ENCODE measurements at places on chromosomes 6 and 20.
A peak's percentile ranks its signal among the peaks of the same experiment; 100 is the strongest.

DNA sequence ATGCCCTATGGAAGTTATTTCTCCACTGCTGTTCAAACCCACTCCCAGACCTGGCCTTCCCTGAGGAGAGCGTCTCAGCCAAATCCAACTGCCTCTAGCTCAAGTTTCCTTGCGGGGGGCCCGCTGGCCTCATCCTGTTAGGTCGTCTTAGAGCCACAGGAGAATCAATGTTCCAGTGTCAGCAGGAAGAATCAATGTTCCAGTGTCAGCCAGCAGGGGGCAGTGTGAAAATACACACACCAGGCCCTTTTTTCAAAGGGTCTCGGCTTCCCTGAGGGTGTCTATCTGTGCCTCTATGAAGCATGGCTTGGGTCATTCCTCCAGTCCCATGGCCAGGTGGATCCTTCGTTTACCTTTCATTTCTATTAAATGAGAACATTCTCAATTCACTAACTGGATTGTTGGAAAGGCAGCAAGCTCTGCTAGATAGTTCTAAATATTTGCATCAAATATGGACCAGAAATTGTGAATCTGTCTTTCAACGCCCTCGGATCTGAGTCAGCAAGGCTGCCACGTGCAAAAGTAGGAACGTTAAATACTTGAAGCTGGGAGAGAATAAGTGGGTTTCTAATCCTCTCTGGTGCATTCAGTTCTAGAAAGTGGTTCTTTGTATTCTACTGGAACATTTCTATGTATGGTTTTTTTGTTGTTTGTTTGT is 19.2 kb downstream of the PRND start:
- peak; percentile 71 for DNase-seq

DNA sequence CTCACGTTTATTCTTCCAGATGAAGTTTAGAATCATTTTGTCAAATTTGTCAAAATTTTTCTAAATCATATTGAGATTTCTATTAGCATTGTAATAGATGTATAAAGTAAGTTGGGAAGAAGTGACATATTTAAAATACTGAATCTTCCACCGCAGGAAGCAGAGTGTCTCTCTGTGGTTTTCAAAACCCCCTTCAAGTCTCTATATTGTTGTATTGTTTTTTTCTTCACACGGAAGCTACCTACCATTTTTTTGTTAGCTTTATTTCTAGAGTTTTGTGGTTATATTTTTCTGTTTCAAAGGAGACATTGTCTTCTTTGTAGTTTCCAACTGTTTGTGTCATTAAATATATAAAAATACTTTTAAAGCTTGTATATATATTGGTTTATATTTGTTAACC is 188.6 kb downstream of the ZDHHC14 start:
- DNase-seq: no peak

- no peak for DNase-seq
Measured at GRCh38 chr6:71125216-71125615, 163.4 kb upstream of the OGFRL1 start.

DNA sequence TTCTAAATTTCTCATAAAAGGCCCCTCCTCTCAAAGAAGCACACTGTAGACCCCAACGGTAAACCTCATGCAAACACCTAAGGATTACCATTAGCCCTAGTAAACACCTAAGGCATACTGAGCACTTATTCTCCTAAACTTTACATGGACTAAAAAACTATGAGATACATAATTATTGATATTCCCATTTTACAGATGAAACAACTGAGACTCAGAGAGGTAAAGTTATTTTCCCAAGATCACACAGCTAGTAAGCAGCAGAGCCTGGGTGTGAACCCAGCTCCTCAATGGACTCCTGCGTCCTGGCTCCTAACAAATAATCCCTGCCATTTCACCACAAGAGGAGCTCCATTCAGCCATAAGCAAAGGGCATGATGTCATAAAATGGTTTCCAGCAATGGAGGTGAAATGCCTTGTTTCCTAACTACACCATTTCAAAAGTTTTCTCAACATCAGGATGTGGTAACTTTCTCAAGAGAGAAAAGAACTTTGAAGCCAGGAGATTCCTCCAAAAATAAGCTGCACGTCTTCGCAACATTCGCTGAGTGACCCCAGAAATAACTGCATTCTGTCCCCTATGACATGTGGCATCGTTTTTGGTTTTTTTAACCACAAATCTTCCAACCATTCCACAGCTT is 4.1 kb downstream of the ATP9A start:
- no peak for DNase-seq

- DNase-seq: no peak
Measured at GRCh38 chr6:43899830-43900229, 129.8 kb downstream of the VEGFA start.

DNA sequence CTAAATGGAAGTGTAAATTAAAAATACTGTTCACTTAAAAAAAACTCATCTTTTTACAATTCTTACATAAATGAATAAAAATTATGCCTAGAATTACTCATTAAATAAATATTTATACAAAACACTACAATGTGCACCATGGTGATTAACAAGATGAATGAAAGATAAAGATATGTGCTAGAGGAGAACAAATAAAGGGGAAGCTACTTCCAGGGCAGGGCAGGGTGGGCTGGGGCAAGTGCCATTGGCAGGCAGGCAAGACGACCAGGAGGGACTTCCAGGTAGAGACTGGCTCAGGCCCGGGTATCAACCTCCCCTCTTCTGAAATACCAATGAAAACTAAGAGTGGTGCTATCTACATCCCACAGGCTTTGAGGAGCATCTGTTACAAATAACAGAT is 20.4 kb downstream of the PREP start:
- no peak for DNase-seq

GRCh38 chr20:5058873-5059272 is 57.6 kb upstream of the SLC23A2 start:
- DNase-seq: no peak
